ENCODE measurements at places on chromosomes 1 and 21. TPM values are rescaled to one million over a fixed set of nuclear protein-coding genes. Genes with fewer than 3 reads are reported as not detected.

DNA sequence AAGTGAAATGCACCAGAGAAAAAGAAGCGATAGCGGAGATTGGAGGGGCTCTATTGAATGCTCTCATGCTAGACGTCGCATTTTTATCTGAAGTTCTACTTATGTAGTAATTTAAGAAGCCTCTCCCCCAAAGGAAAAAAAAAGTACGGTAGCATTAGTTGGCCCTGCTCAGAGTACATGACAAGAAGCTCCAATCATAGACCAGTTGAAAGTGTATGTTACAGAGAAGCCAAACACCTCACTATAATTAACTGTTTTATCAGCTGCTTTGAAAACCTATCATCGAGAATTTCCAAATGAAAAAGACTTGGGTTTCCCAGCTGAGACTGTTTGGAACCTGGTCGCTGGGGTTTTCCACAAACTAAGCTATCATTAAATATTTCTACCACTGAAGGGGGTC lies 19.6 kb upstream of the OVAAL start:
- no peak for DNase-seq

- DNase-seq, result no peak
These were observed 216.9 kb upstream of the RRP15 start for GRCh38 chr1:218068241-218068640.

The SHISAL2A gene
- not detected for total RNA-seq

DNA sequence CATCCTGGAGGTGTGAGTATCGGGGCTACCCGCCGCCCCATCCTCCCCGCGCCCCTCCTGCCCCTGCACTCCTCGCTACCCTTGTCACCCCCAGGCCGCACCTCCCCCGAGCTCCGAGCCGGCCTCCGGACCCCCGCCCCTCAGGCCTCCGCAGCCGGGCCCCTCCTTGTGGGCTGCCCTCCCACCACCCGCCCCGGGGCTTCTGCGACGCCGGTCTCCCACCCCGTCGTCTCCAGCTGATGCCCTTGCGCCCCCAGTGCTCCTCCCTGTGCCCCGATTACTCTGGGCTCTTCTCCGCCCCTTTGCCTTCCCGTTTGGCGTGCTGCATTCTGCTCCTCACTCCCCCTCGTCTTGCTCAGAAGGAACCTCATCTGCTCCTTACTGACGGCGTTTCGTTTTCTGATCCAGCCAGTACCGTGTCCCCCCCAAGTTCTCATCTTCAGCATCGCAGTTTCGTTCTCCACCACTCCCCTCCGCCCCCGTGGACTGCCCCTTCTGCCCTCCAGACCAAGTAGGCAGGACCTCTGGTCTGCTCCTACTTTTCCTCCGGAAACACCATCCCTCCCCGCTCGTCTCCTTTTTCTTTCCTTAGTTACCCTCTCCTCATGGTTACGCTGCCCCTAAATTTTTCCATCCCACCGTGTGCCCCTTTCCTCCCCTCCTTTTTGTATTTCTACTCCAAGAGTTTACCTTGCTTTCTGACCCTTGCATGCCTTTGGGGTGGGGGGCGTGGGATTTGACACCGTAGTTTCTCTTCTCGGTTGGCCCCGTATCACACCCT lies 841 bp downstream of the SNX27 start:
- peak; percentile 14 for DNase-seq

The LRRC38 gene
- not detected for total RNA-seq

The NGF gene
- total RNA-seq, result 12.9 TPM

DNA sequence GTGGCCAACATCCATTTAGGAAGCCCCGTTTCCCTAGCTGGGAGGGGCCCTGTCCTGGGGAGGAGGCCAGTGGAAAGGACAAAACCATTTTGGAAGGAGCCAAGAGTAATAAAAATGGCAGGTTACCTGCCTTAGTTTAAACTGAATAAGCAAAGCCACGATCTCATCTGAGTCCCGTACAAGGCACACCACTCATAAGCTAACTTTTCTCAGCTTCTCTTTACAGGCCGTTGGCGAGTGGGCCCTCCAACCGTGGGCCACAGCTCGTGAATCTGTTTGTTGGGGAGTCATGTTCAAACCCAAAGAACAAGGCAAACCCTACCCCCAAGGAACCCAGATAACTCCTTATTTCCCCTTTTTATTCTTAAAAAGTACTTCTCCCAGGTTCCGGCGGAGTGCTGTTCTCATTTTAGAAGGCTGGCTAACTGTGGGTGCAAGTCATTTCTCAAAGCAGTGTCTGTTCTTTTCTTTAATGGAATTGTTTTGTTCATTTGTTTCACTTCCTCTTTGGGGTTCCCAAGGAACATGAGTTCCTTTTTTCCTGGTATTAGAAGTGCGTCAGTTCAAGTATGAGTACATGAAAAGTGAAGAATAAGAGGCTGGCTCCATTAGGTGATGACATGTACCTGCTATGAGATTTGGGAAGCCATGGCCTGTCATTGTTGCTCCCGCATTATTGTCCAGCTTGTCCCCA lies 89.0 kb downstream of the PSMG1 start:
- no peak for DNase-seq

The NFASC gene
- 26.7 TPM for total RNA-seq

DNA sequence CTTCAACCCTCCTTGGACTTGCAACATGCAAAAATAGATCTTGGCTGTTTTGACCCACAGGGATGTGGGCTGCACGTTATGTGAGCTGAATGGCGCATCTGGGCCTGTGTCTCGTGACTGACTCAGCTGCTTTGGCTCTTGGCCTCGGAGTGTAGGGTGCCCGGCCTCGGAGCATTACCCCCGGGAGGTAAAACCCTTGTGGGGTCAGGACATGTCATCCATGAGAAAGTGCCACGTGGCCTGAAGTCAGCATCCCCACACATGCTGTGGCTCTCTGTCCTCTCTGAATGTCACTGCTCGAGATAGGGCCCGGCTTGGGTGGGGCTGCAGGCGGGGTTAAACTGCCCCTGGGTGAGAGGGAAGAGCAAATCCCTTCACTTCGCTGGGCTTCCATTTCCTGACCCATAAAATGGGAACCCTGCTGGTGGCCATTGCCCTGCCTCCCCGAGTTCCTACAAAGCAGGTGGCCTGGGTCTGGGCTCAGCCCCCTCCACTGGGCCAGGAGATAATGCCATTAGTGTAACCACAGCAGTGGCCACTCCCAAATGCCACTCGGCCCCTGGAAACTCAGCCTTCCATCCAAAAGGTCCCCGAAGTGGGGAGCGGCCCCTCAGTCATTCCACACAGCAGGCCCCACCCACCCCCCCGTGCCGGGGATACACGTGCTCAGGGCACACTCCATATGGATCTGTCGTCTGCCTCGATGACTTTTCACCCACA lies 22.8 kb upstream of the TSPEAR start:
- DNase-seq, result no peak

DNA sequence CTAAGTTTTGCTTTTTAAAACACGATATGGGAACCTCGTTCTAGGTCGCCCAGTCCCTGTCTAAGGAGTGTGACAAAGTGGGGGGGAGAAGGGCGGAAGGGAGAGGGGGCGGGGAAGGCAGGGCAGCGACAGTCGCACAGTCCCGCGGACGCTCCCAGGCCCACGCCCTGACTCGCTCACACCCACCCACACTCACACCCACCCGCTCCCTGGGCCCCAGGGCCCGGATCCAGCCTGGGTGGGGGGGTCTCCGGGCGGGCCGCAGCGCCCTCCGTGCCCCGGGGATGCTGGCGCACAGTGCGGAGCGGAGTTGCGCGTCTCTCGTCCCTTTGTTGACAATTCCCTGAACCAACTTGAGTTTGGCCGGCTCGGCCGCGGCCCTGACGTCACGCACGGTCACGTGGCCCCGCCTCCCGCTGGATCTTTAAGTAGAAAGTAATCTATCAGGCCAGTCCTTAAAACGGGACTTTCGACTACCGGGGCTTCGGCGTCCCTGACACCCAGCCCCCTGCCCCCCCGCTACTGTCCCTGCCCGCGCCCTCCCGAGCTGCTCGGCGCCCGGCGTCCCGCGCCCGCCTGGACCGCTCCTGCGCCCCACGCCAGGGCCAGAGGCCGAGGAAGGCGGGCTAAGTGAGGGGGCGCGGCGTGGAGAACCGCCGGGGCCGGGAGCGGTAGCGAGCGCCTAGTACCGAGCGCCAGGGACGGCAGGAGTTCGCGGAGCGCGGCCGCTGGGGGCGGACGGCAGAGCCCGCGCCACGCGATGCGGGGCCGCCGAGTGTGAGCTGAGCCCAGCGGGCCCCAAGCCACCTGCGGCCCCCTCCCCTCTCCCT lies at the start of gene FOXD3:
Gene FOXD3 (plus strand): TSS at position 454 of the 830 bp plus-strand sequence. CDS start 492 bp downstream, outside the sequence.
- DNase-seq, result no peak

The GBP2 gene
- total RNA-seq, result 4.6 TPM

- no peak for DNase-seq
These were observed 7.3 kb upstream of the USP1 start for GRCh38 chr1:62429581-62429980.

DNA sequence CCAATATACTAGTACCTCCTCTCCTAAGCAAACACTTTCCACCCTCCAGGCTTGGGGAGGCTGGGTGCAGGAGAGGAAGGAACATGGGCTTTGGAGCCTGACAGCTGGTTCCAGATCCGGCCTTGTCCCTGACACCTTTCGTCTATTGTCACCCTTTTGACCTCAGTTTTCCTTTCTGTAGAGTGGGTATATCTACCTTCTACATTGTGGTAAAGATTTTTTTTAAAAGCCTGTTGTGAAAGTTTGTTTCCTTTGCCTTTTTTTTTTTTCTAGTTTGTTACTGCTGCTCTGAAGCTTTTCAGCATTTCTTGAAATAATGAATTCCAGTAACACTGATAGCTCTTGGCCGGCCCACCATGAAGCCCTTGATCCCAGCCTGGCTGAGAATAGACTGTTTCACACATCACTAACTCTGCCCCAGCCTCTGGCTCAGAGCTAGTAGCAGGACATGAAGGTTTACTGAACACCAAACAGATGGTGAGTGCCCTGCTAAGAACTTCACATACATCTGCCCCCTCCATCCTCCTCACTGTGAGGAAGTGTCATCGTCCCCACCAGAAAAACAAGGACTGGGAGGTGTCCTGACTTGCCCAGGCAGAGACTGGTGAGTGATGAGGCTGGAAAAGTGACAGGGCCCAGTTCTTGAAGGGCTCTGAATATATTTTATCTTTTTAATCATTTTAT lies 33.0 kb upstream of the ID3 start:
- no peak for DNase-seq

DNA sequence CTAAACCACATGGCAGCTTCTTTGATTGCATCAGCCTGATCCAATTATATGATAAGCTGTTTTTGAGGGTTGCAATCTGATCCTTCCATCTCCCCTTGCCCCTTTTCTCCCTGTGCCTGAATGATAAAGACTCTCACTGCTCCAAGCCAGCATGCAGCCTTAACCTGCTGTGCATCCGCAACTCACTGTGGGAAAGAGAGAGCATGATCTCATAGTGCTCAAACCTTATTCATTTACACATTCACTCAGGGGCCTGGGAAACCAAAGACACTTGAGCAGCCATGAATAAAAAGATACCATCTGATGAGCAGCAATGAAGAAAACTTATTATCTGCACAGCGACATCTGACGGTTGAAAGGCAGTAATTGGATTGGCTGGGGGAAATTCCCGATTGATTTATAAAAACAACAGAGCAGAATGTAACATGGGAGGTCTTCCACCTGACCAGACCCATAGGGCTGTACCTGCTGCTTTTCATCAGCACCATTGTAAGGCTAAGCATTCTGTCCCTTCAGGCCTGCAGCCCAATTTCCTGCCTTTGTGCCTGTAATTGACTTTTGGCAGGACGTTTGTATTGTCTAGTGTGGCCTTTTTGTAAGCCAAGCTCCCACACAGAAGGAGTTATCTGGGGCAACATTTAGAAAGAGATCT lies 62.5 kb downstream of the KIAA0040 start:
- DNase-seq, result no peak

GRCh38 chr1:246724016-246724730 lies at the start of gene SCCPDH:
Gene SCCPDH, plus strand, starts transcription at chr1:246724409. Its CDS starts 14 bp downstream, at chr1:246724423.
- DNase-seq, result peak; percentile 49

GRCh38 chr21:46498335-46499050 lies 39.8 kb downstream of the DIP2A start:
- peak; percentile 27 for DNase-seq

GRCh38 chr1:14910984-14911721 lies 242.4 kb upstream of the TMEM51 start:
- no peak for DNase-seq

GRCh38 chr1:205484985-205485967 lies 19.2 kb upstream of the CDK18 start:
- DNase-seq, result peak; percentile 24

The DENND2C gene
- 3.2 TPM for total RNA-seq

- DNase-seq, result no peak
These were observed 103.0 kb downstream of the DISC1 start for GRCh38 chr1:231729544-231729943.

- DNase-seq, result peak; percentile 44
These were observed 10.6 kb downstream of the ZZZ3 start for GRCh38 chr1:77671836-77672235.

DNA sequence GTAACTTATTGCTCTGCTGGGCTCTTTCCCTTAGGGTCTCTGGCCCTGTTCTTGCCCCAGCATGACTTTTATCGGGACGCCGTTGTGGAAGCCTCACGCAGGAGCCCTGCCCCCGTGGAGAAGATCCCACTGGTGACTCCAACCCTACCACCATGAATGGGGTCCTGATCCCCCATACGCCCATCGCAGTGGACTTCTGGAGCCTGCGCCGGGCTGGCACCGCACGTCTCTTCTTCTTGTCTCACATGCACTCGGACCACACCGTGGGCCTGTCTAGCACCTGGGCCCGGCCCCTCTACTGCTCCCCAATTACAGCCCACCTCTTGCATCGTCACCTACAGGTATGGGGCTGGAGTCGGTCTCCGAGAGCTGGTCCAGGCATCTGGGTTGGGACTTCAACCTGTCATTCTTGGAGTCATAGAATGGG lies 322 bp downstream of the DCLRE1B start:
- DNase-seq, result no peak

GRCh38 chr1:13916530-13916929 lies 216.5 kb downstream of the PRDM2 start:
- DNase-seq, result no peak

- DNase-seq, result no peak
These were observed at the start of gene PLPPR5 for GRCh38 chr1:99004861-99005442. Gene PLPPR5, minus strand, starts transcription at chr1:99004861. Its CDS starts 190 bp downstream, at chr1:99004671.

The CD247 gene
- not detected for total RNA-seq

DNA sequence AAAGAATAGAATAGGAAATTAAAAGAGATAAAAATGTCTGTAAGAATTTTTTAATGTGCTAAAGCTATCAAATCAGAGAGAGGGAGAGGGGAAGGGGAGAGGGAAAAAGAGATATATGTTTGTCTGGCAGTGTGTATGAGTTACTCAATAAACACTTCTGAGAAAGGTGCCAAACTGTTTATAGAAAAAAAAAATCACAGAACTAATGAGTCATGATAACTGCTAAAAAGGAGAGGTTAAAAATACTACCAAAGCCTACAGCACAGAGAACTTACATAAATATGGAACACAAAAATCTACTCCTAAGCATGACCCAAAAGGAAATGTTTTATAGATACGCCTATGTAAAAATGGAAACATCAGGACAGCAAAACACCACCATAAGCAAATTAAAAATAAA lies 45.4 kb downstream of the SELENOF start:
- DNase-seq, result peak; percentile 23

DNA sequence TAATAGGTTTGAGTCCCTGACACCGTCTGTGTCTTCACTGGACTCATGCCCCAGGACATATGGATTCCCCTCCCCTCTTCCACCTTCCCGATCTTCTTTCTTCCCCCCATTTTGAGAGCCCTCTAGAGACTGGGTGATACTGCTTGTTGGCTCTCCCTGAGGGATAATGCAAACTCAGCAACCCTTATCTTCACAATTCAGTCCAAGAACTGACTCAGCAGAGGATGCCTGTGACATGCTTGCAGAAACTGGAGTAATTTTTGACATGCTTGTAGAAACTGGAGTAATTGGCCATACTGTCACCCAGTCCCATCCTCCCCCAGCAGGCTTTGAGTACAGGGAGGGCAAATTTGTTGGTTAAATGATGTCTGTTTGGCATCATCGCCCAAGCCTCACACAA lies 127.6 kb upstream of the CTTNBP2NL start:
- DNase-seq, result no peak

GRCh38 chr1:190147616-190148015 lies 330.0 kb downstream of the BRINP3 start:
- no peak for DNase-seq
